ENCODE measurements at places on chromosomes 11 and 22.

- no peaks in the 10 kb centered on the region for H3K27me3 ChIP-seq
- no peak for ATAC-seq
- H3K27ac ChIP-seq: no peak overlapping the region
- H3K4me1 ChIP-seq: no peaks in the 10 kb centered on the region
- no peaks in the 10 kb centered on the region for H3K36me3 ChIP-seq
- no peak overlapping the region for H3K4me3 ChIP-seq
Measured at GRCh38 chr22:33221568-33221967, 163.4 kb upstream of the SYN3 start.

- no peak for ATAC-seq
- H3K4me1 ChIP-seq: peaks cover 79% of the 10 kb centered on the region
- H3K36me3 ChIP-seq: peaks cover 14% of the 10 kb centered on the region
- peak overlapping the region; percentile 46 for H3K4me3 ChIP-seq
- H3K27ac ChIP-seq: peak overlapping the region; percentile 86
- no peaks in the 10 kb centered on the region for H3K27me3 ChIP-seq
Measured at GRCh38 chr11:118911880-118912741, 13.6 kb downstream of the BCL9L start.

GRCh38 chr22:17869285-17870096, 95.2 kb upstream of the BID start:
- no peak overlapping the region for H3K27ac ChIP-seq
- H3K36me3 ChIP-seq: peaks cover 64% of the 10 kb centered on the region
- H3K27me3 ChIP-seq: no peaks in the 10 kb centered on the region
- no peak for ATAC-seq
- H3K4me3 ChIP-seq: no peak overlapping the region

GRCh38 chr11:71265559-71266092, 13.2 kb upstream of the SHANK2 start:
- H3K27me3 ChIP-seq: peaks cover 30% of the 10 kb centered on the region
- no peak for ATAC-seq
- no peaks in the 10 kb centered on the region for H3K36me3 ChIP-seq
- H3K27ac ChIP-seq: no peak overlapping the region

DNA sequence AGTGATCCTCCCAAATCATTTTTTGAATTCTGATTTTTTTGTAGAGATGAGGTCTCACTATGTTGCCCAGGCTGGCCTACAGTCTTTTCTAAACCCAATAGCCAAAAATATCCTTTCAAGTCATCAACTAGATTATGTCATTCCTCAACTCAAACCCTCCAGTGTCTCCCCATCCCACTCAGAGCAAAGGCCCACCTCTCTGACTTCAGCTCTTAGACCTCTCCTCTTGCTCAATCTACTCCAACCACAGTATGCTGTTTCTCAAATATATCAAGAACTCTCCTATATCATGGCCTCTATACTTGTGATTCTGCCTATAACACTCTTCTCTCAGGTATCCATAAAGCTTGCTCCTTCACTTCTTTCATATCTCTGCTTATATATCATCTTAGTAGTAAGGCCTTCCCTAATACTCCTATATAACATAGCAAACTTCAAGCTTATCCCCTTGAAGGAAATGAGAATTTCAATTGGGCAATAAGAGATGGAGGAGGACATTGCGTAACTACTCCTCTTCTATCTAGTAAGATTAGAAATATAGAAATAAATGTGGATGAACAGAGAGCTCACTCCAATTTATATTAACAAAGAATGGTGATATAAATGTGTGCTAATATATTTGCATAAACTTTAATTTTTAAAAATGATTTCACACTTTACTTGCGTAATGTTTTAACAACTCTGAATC, 24.5 kb downstream of the DLG2 start:
- H3K4me1 ChIP-seq: no peaks in the 10 kb centered on the region
- H3K36me3 ChIP-seq: no peaks in the 10 kb centered on the region
- no peaks in the 10 kb centered on the region for H3K27me3 ChIP-seq
- no peak for ATAC-seq

DNA sequence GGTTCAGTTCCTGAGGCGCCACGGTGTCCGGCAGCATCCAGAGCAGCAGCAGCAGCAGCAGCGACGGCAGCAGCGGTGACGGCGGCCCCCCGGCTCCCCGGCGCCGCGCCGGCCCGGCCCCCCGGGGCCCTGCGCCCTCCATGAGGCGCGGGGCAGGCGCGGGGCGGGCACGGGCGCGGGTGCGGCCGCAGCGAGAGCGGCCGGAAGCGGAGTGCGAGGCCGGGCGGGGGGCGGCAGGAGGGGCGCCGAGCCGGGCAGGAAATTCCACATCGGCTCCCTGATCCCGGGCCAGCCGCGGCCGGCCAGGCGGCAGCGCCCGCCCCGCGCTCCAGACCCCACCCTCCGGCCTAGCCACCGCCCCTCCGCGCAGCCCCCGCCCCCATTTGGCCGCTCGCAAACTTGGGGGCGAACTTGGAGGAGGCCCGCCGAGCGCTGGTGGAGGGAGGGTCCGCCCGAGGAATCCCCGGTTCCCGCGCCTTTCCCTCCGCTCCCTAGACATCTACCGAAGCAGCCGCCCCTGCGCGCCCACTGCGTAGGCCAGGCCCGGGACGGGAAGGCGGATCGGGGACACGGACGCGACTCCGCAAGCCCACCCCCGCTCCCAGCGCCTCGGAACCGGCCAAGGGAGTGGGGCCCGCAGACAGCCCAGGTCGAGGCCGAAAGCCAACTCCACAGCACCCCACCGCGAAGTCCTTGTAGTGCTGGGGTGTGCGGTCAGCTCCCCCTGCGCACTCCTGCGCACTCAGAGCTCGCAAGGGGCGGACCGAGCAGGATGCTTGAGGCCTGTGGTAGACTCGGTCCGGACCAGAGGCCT, at the start of gene SCARF2:
Gene SCARF2, minus strand, starts transcription at position 213 of the 814 bp plus-strand sequence. Its CDS starts 71 bp downstream, at position 142.
- peak within 1 kb of the TSS; percentile 73 for H3K4me3 ChIP-seq
- ATAC-seq: no peak
- H3K4me1 ChIP-seq: peaks cover 16% of the 10 kb centered on the region
- peaks cover 54% of the 10 kb centered on the region for H3K27me3 ChIP-seq
- H3K36me3 ChIP-seq: peaks cover 8% of the 10 kb centered on the region

- H3K4me1 ChIP-seq: peaks cover 24% of the 10 kb centered on the region
- no peaks in the 10 kb centered on the region for H3K27me3 ChIP-seq
Measured at GRCh38 chr11:86152006-86152862, 83.3 kb upstream of the PICALM start.

- H3K4me3 ChIP-seq: no peak overlapping the region
- H3K27ac ChIP-seq: no peak overlapping the region
- H3K27me3 ChIP-seq: no peaks in the 10 kb centered on the region
- no peaks in the 10 kb centered on the region for H3K36me3 ChIP-seq
- no peak for ATAC-seq
- H3K4me1 ChIP-seq: no peaks in the 10 kb centered on the region
Measured at GRCh38 chr11:42923651-42924050, 388.1 kb upstream of the API5 start.

GRCh38 chr11:20031155-20032001, 128.9 kb downstream of the DBX1 start:
- ATAC-seq: no peak
- no peaks in the 10 kb centered on the region for H3K36me3 ChIP-seq
- H3K27me3 ChIP-seq: peaks cover 14% of the 10 kb centered on the region
- H3K27ac ChIP-seq: no peak overlapping the region
- no peaks in the 10 kb centered on the region for H3K4me1 ChIP-seq

- peaks cover 19% of the 10 kb centered on the region for H3K27me3 ChIP-seq
- peak within 1 kb of the TSS; percentile 86 for H3K4me3 ChIP-seq
- no peaks in the 10 kb centered on the region for H3K36me3 ChIP-seq
- peak within 1 kb of the TSS; percentile 27 for H3K27ac ChIP-seq
Measured at GRCh38 chr11:63916837-63917691, at the start of gene RCOR2. TSS of gene RCOR2 (minus strand) at chr11:63917164. CDS start at chr11:63916456, 708 bp downstream.

DNA sequence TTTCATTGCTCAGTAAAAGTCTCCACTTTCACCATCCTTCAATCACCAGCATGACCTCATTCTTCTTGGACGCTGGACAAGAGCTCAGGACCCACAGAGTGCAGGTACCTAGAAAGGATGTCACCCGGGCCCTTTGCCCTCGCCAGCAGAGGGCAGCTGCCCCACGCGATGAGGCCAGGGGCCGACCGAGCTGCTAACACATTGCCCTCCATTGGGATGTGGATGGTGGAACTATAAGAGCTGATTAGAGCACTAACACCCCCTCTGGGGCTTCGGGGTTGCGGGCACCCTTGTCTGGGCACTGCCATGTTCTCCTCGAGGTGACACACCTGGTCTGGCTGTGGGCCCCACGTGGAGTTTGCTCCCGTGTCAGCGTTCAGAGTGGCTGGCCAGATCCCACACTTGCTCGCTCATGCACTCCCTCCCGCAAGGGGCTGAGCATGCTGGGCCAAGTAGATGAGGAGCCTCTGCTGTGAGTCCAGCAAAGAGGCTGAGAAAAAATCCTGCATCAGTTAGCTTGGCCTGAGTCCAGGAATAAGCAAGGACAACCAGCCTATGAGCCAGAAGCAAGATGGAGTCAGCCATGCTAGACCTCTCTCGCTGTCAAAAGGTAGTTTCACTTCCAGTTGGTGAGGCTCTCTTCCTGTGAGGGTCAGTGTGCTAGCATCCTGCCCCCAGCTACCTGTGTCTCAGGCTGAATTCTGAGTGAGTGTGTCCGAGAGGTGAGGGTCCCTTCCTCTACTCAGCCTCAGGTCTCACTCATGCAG, 9.8 kb downstream of the KRTAP5-6 start:
- peak; percentile 39 for ATAC-seq
- no peak overlapping the region for H3K4me3 ChIP-seq
- H3K27me3 ChIP-seq: peaks cover 5% of the 10 kb centered on the region
- H3K27ac ChIP-seq: no peak overlapping the region
- peaks cover 30% of the 10 kb centered on the region for H3K4me1 ChIP-seq

- peaks cover 16% of the 10 kb centered on the region for H3K4me1 ChIP-seq
- peaks cover 21% of the 10 kb centered on the region for H3K36me3 ChIP-seq
- H3K4me3 ChIP-seq: no peak overlapping the region
- no peak overlapping the region for H3K27ac ChIP-seq
Measured at GRCh38 chr11:47569646-47570045, 4.2 kb downstream of the PTPMT1 start.

GRCh38 chr11:117888139-117888566, 11.7 kb upstream of the FXYD6 start:
- no peak overlapping the region for H3K27ac ChIP-seq
- peaks cover 4% of the 10 kb centered on the region for H3K36me3 ChIP-seq
- H3K4me1 ChIP-seq: peaks cover 13% of the 10 kb centered on the region
- peak; percentile 35 for ATAC-seq

DNA sequence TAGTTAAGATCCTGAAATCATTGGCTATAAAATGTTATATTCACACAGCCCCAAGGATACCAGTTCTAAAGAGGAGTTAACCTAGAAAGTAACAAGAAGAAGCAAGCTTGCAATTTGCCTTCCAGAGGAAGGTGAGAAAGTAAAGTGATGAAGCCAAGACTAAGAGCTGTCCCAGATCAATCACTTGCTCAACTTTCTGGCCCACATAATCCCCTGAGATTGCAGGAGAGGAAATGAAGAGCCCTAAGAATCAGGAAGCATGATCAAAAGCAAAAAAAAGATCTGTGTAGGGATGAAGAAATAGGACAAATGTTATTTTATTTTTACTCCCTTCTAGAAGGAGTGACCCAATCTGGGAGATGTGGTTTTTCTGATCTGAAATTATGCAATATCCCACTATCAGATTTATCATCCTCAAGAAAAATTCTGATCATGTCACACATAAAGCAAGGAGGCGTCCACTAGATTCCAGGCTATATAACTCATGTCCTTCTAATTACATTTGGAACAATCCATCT, 180.3 kb upstream of the GUCY1A2 start:
- no peaks in the 10 kb centered on the region for H3K4me1 ChIP-seq
- no peak overlapping the region for H3K4me3 ChIP-seq
- ATAC-seq: no peak

- peaks cover 44% of the 10 kb centered on the region for H3K4me1 ChIP-seq
- H3K36me3 ChIP-seq: no peaks in the 10 kb centered on the region
- no peak overlapping the region for H3K27ac ChIP-seq
- H3K27me3 ChIP-seq: no peaks in the 10 kb centered on the region
Measured at GRCh38 chr11:122711362-122711761, 55.8 kb downstream of the UBASH3B start.

DNA sequence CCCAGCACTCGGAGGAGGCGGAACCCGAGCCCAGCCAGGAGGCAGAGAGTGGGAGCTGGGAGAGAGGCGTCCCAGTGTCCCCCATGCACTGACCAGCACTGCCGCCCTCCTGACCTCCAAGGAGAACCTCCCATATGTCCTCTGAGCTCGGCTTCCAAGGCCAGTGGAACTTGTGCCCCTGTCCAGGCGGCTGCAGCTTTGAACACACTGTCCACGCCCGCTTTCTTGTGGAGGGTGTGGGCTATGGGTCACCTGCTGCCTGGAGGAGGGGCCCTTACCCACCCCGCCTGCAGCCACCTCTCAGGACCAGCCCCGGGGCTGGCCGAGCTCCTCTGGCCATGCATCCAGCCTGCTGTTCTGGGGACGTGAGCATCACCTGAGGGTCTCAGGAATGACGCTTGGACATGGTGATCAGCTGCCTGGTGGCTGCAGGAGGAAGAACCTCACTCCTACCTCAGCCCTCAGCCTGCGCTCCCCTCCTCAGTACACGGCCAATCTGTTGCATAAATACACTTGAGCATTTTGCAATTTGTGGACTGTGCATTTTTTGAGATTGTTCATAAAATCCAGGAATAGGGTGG, 22.2 kb upstream of the MUC5B start:
- ATAC-seq: no peak
- no peak overlapping the region for H3K27ac ChIP-seq
- H3K27me3 ChIP-seq: peaks cover 21% of the 10 kb centered on the region
- H3K4me1 ChIP-seq: no peaks in the 10 kb centered on the region

DNA sequence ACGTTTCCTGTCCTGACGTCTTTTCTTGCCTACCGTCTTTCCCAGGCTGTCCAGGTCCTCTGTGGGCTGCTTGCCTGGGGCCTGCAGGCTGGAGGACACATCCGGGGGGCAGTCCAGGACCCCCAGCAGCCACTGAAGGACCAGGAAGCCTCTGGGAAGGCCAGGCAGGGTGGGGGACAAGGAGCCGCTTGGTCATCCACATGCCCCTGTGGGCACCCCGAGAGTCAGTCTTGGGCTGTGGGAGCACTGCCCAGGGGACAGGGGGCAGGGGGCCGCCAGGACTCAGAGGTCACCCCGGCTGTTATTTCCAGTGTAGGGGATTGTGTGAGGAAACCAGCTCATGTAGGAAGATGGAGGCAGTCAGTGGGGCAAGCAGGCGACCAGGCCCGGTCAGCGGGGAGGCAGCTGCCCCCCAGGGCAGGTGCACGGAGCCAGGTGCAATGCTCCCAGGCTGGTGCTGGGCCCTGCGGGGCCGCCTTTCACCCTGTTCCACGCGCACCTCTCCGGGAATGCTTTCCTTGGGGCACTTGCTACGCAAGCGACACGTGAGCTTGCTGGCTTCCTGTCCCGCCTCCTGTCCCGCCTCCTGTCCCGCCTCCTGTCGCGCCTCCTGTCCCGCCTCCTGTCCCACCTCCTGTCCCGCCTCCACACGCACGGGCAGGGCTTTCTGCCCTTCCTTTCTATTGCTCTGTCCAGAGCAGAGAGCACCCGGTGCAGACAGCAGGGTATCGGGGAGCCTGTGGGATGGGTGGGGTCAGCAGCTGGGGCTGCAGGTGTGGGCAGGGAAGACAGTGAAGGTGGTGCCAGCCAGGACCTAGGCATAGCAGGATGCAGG, 39.5 kb downstream of the MUC5B start:
- H3K4me1 ChIP-seq: peaks cover 13% of the 10 kb centered on the region
- peak; percentile 94 for ATAC-seq
- peak overlapping the region; percentile 76 for H3K4me3 ChIP-seq
- H3K36me3 ChIP-seq: peaks cover 24% of the 10 kb centered on the region
